ENCODE measurements at places on chromosomes 3 and 15. TPM values are rescaled to one million over a fixed set of nuclear protein-coding genes. Genes with fewer than 3 reads are reported as not detected.
A peak's percentile ranks its signal among the peaks of the same experiment; 100 is the strongest.

- H3K4me3 ChIP-seq, result no peak overlapping the region
- H3K36me3 ChIP-seq, result no peaks in the 10 kb centered on the region
- H3K27me3 ChIP-seq, result no peaks in the 10 kb centered on the region
- H3K27ac ChIP-seq, result no peak overlapping the region
These were observed 225.5 kb upstream of the ST8SIA2 start for GRCh38 chr15:92168066-92168683.

DNA sequence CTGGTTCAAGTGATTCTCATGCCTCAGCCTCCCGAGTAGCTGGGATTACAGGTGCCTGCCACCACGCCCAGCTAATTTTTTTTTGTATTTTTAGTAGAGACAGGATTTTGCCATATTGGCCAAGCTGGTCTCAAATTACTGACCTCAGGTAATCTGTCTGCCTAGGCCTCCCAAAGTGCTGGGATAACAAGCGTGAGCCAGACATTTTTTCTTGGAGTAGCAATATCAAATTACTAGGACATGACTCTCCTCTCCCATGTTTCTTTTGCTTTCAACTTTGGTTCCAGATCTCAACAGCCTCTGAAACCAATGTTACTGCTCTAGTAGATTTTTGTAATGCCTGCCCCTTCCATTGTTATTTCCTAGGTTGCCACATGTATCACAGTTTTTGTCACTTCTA is 462.0 kb downstream of the GBE1 start:
- no peak overlapping the region for H3K27ac ChIP-seq
- H3K4me1 ChIP-seq, result no peaks in the 10 kb centered on the region
- no peak for DNase-seq
- H3K36me3 ChIP-seq, result no peaks in the 10 kb centered on the region
- H3K27me3 ChIP-seq, result no peaks in the 10 kb centered on the region
- no peak overlapping the region for H3K4me3 ChIP-seq

The GOLGA8T gene
- total RNA-seq, result 0.48 TPM

The TMC3 gene
- total RNA-seq, result 0.81 TPM

DNA sequence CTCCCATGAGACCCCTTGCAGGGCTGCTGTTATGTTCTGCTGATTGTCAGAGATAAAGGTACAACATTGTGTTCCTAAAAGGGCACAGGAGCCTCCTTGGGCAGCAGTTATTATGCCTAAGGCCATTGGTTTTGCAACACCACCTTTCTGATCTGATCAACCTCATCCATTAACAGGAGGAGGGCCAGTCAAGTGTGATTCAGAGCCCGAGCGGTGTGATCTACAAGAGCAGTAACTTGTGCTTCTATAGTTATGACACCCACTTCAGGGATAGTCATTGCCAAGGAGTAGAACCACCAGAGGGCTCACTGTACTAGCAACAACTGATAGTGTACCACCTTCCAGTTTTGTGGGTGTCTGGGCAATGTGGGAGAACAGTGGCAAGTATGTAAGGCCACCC is 1457.9 kb upstream of the CADM2 start:
- H3K36me3 ChIP-seq, result no peaks in the 10 kb centered on the region
- no peak for DNase-seq
- H3K4me3 ChIP-seq, result no peak overlapping the region
- H3K27me3 ChIP-seq, result no peaks in the 10 kb centered on the region
- no peak overlapping the region for H3K27ac ChIP-seq

GRCh38 chr3:108301695-108302404 is 5.5 kb downstream of the HHLA2 start:
- H3K27ac ChIP-seq, result no peak overlapping the region
- no peaks in the 10 kb centered on the region for H3K27me3 ChIP-seq
- no peak for DNase-seq

DNA sequence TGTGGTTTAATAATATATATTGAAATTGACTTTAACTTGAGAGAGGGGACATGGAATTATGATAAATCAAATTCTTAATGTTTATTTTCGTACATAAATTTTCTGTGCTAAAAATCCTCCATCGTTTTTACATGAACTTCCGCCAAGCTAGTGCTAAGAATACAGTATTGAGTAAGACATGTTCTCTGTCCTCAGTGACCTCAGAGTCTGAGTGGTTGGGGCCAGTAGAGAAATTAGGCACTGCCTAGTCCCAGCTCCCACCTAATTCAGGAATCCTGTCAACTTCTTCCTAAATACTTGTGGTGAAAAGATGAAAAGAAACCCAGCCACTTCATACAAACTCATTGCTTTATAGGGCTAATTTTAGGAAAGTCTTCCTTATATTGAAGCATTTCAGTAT is 110.3 kb downstream of the PPP2R3A start:
- no peak for DNase-seq
- no peak overlapping the region for H3K4me3 ChIP-seq
- H3K27ac ChIP-seq, result no peak overlapping the region
- no peaks in the 10 kb centered on the region for H3K27me3 ChIP-seq
- peaks cover 3% of the 10 kb centered on the region for H3K36me3 ChIP-seq
- H3K4me1 ChIP-seq, result no peaks in the 10 kb centered on the region

DNA sequence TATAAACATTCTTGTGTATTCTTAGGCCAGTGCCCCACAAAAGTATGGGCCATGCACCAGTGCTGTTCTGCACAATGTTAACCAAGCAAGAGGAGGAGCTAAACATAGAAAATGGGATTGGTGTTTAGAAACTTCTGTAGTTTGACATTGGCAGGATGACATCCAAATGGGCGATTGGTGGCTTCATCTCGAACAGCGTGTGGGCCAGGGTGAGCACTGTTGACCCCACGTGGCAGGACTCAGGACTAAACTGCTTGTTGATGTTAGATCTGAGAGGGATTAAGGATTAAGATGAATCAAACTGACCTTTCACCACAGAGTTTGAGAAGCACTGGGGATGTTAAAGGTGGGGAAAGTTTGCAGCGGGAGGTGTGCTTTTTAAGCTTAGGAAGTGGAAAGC is 31.9 kb downstream of the ZNF710 start:
- no peaks in the 10 kb centered on the region for H3K27me3 ChIP-seq
- H3K4me1 ChIP-seq, result no peaks in the 10 kb centered on the region
- no peak overlapping the region for H3K4me3 ChIP-seq
- DNase-seq, result no peak

DNA sequence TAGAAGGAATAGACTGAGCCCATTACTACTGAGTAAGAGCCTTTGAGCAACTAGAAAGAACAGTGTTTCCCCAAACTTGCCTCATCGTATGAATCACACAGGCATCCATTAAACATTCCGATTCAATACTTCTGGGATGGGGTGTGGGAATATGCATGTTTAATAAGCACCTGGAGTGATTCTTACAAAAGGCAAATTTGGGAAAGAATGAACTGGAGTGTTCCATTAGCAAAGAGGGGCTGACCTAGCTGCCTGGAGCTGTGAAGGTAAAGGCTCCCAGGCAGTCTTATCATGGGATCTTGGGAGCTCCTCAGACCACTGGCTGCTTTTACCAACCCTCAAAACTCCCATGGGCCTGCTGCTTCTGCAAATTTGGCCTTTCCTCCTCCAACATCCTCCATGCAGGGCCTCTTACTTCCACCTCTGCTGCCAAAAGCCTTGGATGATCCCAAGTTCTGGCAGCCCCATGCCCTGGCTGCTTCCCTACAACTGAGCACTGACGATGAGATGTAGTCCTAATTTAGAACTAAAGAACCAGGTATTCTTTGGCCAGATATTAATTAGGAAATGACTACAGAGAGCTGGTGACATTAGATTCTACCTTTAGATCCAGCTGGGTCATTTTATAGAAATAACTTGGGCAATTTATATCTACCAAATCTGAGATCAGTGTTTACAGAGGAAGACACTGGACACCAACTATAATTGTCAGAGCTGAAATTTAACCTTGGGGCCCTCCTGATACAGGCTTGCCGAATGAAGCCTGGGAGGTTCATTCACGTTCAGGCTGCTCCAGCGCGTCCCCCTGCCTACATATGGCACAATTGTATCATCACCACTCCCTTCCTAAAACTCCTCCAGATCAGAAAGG is 11.2 kb upstream of the HOMER2 start:
- H3K4me1 ChIP-seq, result no peaks in the 10 kb centered on the region
- peaks cover 2% of the 10 kb centered on the region for H3K36me3 ChIP-seq
- no peak for DNase-seq
- no peaks in the 10 kb centered on the region for H3K27me3 ChIP-seq
- no peak overlapping the region for H3K27ac ChIP-seq
- no peak overlapping the region for H3K4me3 ChIP-seq

- H3K27ac ChIP-seq, result no peak overlapping the region
- no peaks in the 10 kb centered on the region for H3K27me3 ChIP-seq
- no peak for DNase-seq
- H3K36me3 ChIP-seq, result no peaks in the 10 kb centered on the region
These were observed 5.6 kb downstream of the TSEN2 start for GRCh38 chr3:12489832-12490231.

- no peaks in the 10 kb centered on the region for H3K36me3 ChIP-seq
- no peak overlapping the region for H3K27ac ChIP-seq
- H3K4me1 ChIP-seq, result no peaks in the 10 kb centered on the region
- no peaks in the 10 kb centered on the region for H3K27me3 ChIP-seq
These were observed 62.5 kb downstream of the LYZL4 start for GRCh38 chr3:42347928-42348327.

The GAP43 gene
- 1.1 TPM for total RNA-seq

DNA sequence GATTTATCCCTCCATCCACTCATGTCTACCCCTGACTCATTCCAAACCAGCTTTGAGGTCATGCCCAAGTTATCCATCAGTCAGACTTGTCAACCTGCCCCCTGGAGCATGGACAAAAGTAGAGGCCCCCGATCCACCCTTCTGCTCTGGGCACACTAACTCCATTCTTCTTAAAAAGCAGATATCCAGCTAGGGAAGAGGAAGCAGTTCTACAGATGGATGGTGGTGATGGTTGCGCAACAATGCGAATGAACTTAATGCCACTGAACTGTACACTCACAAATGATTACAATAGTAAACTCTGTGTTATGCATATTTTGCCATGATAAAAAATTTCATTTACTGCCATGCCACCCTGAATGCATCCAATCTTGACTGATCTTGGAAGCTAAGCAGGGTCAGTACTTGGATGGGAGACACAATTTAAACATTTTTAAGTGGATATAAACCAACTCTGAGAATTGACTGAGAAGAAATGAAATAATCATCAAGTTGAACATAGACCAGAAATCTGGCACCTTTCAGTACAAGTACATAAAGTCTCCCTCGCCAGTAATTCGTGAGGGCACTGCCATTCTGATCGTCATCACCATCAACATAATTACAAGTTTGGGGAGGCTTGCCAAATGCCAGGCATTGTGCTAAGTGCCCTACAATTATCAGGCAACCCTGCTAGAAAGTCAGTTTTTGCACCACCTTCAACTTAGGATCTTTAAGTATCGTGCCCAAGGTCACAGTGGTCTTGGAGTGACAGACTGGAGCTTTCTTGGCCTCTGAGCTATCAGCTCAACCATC is 124.8 kb downstream of the ATP10A start:
- peak overlapping the region; percentile 86 for H3K27ac ChIP-seq
- H3K36me3 ChIP-seq, result no peaks in the 10 kb centered on the region
- H3K4me1 ChIP-seq, result peaks cover 22% of the 10 kb centered on the region
- H3K27me3 ChIP-seq, result no peaks in the 10 kb centered on the region

DNA sequence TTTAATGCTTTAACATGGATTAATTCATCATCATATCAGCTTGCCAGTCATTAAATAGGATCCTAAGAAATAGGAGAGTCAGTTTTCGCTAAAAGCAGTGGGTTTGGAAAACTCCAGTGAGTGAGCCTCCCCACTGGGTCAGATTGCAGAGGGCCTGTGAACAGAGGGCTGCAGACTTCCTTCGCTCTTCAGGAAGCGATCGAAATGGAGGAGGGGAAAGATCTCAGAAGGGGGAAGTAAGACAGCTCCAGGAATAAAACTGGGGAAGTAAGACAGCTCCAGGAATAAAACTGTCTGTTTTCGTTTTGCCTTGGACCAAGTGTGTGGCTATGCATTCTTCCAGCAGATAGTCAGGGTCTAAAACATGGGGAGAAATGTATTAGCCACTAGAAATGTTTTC is 124.8 kb upstream of the C15orf61 start:
- DNase-seq, result no peak
- H3K4me1 ChIP-seq, result no peaks in the 10 kb centered on the region
- H3K27ac ChIP-seq, result no peak overlapping the region
- no peak overlapping the region for H3K4me3 ChIP-seq
- H3K36me3 ChIP-seq, result no peaks in the 10 kb centered on the region

DNA sequence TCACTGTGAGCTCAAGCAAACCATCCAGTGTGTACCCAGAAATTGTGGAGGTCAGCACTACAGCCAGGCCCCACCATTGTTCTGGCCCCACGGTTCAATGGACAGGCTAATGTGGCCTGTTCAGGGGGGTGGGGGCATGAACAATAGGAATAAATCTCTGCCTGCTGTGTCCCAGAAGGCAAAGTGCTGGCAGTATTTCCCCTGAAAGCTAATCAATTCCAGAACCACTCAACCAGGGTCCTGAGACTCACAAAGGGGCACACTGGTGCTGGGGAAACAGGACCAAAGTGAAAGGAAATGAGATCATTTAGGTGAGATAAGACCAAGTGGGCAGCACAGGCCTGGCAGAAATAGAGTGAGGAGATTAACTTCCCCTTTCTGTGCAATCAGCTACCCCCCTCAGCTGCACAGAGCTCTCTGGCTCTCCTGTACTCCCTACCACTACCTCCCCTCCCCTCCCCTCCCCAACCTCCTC is 11.5 kb downstream of the CRYGS start:
- no peak for DNase-seq
- no peaks in the 10 kb centered on the region for H3K36me3 ChIP-seq
- H3K27me3 ChIP-seq, result no peaks in the 10 kb centered on the region
- H3K27ac ChIP-seq, result no peak overlapping the region

The ZIC1 gene
- 0.99 TPM for total RNA-seq

DNA sequence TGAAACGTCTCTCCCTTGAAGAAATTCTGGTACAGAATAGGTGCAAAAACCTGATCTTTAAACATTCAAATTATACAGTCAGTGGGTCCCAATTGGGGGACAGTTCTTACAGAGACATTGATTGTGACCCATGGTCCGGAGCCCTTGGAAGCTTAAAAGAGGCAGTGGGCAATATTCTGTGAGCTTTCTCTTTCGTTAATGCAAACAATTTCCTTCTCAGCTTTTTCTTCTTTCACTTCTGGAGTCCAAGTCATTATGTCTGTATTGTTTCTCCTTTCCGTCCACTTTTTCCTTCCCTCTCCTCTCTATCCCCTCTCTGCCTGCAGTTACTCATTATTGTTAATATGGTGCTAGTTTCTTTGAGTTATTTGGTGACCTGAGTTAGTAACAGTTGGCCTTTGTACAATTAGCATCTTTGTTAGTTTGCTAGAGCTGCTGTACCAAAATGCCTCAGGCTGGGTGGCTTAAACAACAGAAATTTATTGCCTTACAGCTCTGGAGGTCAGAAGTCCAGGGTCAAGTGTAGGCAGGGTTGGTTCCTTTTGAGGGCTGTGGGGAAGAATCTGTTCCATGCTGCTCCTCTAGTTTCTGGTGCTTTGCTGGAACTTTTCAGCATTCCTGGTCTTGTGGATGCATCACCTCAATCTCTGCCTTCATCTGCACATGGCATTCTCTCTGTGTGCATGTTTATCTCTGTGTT is 102.6 kb downstream of the GMPS start:
- H3K36me3 ChIP-seq, result no peaks in the 10 kb centered on the region
- H3K4me1 ChIP-seq, result no peaks in the 10 kb centered on the region
- no peaks in the 10 kb centered on the region for H3K27me3 ChIP-seq
- no peak overlapping the region for H3K4me3 ChIP-seq
- DNase-seq, result no peak

GRCh38 chr3:13209634-13209997 is 136.4 kb upstream of the IQSEC1 start:
- H3K27me3 ChIP-seq, result no peaks in the 10 kb centered on the region
- no peak overlapping the region for H3K27ac ChIP-seq
- DNase-seq, result no peak
- H3K4me3 ChIP-seq, result no peak overlapping the region

The SLC51A gene
- not detected for total RNA-seq
